WERI-Rb-1 (cell line): ENCODE measurements at places on chromosomes 13 and 19.

GRCh38 chr13:35768073-35768472 lies 291.6 kb upstream of the MAB21L1 start:
- DNase-seq = no peak

GRCh38 chr19:2096034-2096479 lies at the start of gene MOB3A:
TSS of gene MOB3A (minus strand) at chr19:2096326. CDS start at chr19:2078560, 17,766 bp downstream.
- DNase-seq = peak; percentile 90

- no peak for DNase-seq
Observed at GRCh38 chr13:28678809-28679208, 19.9 kb downstream of the POMP start.

GRCh38 chr19:41595890-41596280 lies 19.9 kb downstream of the CEACAM21 start:
- no peak for DNase-seq

DNA sequence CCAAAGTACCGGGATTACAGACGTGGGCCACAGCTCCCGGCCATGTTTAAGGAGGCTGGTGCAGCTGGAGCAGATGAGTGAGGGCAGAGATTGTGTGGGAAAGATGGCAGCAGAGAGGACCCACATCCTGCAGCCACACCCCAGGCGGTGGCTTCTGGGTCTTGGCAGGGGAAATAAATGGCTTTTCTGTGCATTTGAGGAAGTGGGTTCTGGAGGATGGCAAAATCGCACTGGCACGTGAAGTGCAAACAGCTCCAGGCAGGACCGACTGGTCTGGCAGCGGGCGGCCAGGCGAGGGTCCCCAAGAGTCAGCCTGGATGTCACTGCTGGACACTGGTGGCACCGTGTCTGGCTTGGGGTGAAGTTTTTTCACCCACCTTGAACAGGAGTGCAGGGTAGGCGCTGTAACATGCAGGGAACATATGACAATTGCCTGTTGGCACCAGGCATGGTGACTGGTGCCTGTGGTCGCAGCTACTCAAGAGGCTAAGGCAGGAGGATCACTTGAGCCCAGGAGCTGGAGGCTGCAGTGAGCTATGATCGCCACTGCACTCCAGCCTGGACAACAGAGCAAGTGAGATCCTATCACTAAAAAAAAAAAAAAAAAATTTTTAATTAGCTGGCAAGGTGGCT lies 8.4 kb downstream of the B3GNT3 start:
- no peak for DNase-seq

DNA sequence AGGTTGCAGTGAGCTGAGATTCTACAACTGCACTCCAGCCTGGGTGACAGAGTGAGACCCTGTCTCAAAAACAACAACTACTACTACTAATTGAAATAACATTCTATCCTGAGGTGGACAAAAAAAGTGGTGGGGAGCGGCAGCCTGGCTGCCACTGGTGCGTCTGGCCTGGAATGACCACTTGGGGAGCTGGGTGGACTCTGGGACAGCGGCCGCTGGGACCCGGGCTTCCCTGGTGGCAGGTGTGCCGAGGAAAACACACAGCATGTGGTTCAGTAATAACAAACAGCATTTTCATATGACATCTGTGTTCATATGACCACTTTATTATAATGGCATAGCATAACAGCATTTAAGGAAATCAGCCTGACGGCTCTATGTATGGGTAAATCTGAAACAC lies 33.9 kb downstream of the TFDP1 start:
- DNase-seq = no peak

DNA sequence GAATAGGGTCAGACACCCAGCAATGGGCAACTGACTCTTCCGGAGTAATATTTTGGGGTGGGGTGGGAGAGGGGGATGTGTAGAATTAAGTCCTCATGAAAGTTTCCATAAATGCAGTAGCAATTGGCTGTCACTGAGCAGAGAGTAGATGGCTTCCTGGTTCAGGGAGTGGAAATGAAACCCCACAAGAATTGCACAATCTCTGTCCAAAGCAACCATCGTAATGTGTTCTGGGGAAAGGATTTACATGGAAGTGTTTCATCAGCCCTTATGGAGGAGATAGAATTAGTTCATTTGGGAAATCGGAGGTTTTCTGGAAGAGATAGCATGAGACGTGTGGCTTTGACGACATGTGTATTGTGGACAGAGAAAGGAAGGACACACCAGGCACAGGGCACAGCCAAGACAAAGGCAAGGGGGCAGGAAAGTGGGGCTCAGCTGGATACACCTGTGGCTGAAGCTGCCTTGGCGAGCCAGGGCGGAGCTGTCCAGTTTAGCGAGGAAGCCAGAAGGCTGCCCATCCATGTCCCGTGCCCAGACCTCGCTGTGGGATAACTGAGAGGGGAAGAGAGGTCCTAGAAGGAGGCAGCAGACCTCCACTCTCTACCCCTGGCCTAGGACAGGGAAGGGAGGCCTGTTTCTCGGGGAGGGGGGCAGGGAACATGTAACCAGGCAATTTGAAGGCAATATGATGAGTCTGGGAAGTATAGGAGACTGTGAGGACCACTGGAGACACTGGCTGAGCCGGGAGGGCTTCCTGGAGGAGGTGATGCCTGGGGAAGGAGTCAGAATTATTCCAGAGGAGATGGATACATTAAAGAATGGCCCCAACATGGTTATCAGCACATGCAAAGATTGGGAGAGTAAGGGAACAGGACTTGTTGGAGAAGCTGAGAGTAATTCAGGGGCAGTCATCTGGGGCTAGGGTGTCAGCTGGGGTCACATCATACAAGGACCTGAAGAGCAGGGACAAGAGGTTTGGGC lies 2.6 kb upstream of the CLEC4G start:
- DNase-seq = no peak

DNA sequence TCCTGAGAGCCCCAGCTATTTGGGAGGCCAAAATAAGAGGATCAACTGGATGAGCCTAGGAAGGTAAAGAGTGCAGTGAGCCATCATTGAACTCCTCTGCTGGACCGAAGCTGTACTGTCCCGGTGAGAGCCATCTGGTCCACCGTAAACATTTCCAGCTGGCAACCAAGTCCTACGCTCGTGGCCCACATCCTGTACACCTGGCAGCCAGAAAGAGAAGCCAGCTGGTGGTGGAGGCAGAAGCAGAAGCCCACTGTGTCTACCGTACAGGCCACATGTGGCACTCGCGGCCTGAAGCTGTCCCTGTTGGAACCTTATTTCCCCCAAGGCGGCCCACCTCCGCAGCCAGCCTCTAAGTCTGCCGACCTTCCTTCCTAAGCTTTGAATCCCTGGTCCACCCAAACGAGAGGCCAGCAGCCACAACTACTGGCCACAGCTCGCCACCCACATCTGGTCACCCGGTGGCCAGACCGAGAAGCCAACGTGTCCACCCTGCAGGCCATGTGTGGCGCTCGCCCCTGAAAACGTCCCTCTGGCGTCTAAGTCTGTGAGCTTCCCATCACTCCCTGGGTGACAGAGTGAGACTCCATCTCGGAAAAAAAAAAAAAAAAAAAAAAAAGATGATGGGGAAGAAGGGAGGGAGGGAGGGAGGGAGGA lies 14.2 kb upstream of the ZNF91 start:
- no peak for DNase-seq

GRCh38 chr19:6717036-6717435 lies 3.4 kb downstream of the C3 start:
- no peak for DNase-seq

- DNase-seq = no peak
Observed at GRCh38 chr19:5137114-5137513, 168.2 kb downstream of the KDM4B start.

GRCh38 chr19:40590464-40591265 lies 10.5 kb upstream of the LTBP4 start:
- DNase-seq = no peak

DNA sequence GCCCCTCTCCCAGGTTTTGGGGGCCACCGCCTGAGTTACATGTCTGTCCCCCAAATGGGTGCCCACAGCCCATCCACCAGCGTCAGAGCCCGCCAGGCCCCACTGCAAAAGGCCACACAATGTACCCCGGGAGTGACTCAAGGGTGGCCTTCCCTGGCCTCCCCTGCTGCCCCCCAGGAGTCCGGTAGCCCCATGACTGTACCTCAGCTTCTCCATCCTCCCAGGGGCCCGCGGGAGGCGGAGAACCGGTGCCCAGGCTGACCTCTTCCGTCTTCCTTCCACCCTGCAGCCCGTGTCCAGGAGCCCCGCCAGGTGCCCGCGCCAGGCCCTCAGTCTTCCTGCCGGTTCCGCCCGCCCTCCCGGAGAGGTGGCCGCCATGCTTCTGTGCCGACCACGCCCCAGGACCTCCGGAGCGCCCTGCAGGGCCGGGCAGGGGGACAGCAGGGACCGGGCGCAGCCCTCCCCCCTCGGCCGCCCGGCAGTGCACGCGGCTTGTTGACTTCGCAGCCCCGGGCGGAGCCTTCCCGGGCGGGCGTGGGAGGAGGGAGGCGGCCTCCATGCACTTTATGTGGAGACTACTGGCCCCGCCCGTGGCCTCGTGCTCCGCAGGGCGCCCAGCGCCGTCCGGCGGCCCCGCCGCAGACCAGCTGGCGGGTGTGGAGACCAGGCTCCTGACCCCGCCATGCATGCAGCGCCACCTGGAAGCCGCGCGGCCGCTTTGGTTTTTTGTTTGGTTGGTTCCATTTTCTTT lies 10.3 kb downstream of the CBARP start:
- no peak for DNase-seq
